ENCODE measurements at places on chromosomes 7 and 10.

DNA sequence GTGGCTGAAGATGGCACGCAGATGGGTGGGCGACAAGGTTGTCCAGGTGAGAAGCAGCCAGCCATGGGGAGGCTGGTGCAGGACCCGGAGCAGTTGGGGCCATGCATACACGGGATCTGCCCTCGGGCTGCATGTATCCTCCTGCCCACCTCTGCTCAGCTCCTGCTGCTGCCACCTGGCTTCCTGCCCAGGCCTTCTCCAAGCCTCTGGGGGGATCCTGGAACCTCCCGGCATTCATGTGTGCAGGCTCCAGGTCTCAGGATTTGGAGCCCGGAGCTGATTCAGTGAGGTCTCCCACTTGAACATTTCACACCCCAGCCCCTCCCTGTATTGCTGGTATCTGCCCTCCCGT lies 27.0 kb downstream of the PDGFA start:
- no peak for DNase-seq

DNA sequence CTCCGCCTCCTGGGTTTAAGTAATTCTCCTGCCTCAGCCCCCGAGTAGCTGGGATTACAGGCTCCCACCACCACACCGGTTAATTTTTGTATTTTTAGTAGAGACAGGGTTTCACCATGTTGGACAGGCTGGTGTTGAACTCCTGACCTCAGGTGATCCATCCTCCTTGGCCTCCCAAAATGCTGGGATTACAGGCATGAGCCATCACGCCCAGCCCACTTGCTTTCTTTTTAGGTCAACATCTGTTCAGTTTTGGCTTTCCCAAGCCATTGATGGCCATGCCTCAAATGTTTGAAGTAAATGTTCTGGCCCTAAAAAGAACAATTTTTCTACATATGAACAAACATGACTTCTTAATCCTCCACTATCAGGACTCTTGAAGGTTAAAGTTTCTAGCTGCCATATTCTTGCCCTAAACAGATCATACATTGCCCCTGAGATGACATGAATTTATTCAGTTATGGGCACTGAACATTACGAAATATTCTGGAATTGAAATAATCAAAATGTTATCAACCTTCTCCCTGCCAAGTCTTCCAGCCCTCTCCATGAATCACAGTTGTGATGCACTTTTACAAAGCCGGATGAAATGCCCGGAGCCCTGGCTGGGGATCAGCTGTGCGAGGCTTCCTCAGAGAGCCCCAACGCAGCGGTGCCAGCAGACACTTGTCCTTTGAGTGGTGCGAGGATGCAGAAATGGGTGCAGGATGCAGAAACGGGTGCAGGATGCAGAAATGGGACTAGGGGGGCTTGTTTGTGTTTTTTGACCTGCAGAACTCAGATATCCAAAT lies 2.9 kb downstream of the MRLN start:
- DNase-seq: no peak

DNA sequence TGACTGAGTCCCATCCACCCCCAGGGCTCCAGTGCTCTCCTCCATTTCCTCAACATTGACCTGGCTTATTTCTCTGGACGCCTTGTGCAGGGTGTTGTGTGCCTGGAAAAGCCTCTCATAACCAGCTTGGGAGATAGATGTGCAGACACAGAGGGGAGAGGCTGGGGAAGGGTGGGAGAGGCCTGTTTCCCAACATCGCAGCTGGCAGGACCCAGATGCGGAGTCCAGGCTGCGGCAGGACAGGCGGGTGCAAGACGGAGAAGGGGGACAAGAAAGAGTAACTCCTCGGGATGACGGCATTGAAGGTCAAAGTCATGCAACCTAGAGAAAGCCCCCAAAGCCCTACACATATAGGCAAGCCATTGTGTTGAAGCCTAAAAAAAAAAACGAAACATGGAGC lies 54.1 kb upstream of the ANTXRL start:
- DNase-seq: no peak

DNA sequence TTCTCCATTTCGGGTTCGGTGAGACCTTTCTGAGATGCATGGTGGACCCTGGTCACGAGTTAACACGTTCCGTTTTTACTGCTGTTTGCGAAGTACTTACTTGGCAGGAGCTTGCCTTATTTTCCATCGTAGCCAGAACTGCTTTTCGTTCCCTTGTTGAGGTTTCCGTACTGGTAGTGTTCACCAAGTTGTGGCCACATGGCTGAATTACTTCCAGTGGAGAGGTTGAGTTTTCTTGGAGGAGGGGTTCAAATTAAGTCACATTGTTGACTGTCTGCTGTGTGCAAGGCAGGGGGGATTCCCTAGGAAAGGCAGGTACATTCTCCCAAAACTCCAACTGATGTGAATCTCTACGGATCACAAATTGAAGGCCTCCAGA lies 4.0 kb downstream of the MXI1 start:
- no peak for DNase-seq

DNA sequence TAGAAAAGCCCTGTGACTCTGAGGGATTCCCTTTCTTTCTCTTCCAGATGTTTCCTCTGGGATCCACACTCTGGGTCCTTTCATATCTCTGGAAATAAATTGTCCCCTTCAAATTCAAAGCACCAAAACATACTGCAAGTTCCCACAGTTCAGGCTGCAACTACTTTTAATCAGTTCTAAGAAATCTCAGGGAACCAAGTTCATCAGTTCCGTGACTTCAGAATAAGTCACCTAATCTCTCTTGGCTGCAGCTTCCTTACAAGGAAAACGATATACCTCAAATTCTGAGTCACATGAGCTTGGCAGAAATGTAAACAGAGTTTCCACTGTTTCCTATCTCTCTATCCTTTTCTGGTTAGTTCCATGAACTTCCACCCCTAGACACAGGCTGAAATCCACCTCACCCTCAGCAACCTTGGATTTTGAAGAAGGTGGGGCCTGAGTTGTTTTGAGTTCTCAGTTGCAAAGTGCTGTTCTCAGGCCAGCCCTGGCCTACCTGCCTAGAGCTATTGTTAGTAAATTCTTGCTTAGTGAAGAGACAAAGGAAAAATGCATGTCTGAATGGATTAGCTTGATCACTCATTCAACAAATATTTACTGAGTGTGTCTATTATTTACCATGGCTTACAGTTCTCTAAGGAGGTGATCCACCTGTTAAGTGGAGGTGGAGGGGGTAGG lies 59.3 kb upstream of the IL6 start:
- DNase-seq: no peak

Data from activated CD4-positive, alpha-beta memory T cell treated with anti-CD3 and anti-CD28 coated beads, Interleukin-2, amount 10 ng/mL, durations not matched to agents 7 days and 5 days (primary cell).